ENCODE measurements at places on chromosomes 5 and 9.

DNA sequence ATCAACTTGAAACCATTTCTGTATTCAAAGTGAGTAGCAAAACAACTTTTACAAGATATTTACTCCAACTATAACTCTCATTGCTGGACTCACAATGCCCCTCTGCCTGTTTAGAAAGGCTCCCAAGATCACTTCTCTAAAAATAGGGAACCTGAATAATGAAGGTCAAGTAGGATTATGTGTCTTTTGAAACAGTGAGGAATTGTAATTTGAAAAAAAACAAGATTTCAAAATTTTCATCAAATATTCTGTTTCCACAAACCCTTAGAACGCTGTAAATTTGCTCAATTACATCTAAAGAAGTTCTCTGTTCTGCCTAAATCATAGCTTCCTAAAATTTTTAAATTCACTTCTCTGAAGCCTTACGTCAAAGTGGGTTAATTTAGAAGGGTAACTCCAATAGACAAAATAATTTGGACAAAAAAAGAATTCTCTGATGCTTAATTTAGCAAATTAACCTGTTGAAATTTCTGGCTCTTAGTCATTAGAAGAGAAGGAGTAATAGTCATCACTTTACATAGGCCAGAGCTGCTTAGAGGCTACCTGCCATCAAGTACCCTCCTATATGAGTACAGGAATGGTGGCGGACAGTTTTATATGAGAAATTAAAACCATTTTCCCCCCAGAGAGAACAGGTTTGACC lies 4.0 kb downstream of the ELL2 start:
- DNase-seq = no peak

GRCh38 chr5:130102960-130103359 lies 198.7 kb downstream of the CHSY3 start:
- no peak for DNase-seq

GRCh38 chr9:92749071-92749933 lies 15.3 kb downstream of the BICD2 start:
- DNase-seq = no peak

- no peak for DNase-seq
These were observed 1026.3 kb downstream of the TAF11L14 start for GRCh38 chr5:18660511-18660910.

DNA sequence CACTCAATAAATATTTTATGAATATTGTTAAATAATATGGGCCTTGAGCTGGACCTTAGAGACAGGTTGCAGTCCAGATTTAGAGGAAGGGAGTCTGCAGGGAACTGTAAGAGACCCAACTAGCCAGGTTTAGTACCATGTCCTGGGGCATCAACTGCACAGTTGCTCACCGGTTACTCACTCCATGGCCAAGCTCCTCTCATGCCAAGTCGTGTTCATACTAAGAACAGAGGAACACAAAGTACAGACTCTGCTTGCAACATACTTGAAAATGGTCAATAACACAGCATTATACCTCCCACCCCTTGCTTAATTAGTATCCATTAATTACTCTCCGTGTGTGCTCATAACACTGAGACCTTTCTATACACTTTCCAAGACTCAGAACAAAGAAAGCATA lies 317.6 kb upstream of the PIK3R1 start:
- DNase-seq = no peak

DNA sequence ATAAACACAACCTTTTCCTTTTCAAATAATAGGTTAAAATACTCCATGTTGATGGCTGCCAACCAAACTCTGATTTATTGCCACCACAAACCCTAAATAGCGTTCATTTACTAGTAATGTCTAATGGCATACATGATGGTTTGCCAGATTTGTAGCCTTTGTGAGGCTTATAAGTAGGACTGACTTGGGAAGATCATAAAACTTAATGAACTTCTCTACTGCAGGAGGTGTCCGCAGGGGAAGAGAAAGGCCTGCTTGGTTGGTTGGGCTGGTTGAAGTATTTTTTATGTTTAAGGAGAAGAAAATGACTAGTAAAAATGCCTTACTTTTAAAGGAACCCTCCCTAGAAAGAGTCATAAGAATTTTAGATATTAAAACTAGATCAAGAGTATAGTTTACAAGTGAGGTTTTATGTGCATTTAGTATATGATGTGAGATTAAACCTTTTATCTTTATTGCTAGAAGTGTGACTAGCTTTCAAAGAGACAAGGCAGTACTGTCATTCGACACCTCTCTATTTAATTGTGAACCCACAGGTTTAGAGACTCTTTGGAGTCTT lies 5.0 kb downstream of the PBX3 start:
- no peak for DNase-seq

DNA sequence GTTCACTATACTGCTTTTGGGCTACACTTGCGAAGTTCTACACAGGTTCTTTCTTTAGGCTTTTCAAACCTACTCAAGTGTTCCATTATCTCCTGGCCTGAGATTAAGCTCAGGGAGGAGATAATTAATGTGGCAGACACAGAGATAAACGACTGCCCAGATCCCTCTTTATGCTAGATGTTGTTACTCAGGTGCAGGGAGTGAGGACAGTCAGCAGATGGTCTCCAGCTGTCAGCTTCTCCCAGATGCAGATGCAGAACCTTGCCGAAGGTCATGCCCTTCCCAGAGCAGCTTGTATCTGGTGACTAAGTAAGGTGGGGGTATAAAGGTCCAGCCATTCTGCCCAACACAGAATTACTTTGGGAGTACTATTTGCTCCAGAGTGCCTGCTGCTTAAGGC lies 166.2 kb downstream of the ZNF462 start:
- no peak for DNase-seq

- DNase-seq = no peak
These were observed 6.3 kb downstream of the GPR21 start for GRCh38 chr9:123039617-123040219.

DNA sequence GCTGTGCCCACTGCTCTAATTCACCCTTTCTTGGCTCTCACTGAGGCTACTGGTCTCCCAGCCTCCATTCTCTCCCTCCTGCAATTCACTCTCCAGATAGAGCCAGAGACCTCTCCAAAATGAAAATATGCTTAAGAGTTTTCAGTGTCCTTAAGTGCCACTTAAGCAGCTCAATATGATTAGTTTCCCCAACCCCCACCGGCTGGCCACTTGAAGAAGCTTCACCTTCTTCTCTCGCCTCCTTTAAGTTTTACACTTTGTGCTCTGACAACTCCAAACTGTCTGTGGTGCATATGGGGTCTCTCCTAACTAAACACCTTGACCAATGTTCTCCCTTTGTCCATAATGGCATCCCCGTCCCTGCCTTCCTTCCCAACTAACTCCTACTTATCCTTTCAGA lies 53.4 kb downstream of the CDK5RAP2 start:
- no peak for DNase-seq

DNA sequence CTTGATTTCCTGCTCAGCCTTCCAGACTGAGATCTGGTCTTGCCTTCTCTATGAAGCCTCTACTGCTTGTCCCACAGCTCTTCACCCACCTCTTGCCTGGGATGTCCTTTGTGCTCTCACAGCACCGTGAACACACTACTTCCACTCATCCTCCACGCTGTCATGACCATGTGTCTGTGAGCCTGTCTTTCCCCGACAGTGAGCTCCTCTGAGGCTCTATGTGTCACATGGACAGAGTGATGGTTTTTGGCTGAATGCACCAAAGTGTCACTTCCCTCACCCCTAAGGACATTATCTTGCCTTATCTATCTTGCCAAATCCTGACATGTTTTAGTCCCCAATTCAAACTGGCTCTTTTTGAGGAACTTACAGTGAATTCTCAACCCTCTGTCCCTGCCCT lies 11.3 kb downstream of the PHYKPL start:
- DNase-seq = no peak

DNA sequence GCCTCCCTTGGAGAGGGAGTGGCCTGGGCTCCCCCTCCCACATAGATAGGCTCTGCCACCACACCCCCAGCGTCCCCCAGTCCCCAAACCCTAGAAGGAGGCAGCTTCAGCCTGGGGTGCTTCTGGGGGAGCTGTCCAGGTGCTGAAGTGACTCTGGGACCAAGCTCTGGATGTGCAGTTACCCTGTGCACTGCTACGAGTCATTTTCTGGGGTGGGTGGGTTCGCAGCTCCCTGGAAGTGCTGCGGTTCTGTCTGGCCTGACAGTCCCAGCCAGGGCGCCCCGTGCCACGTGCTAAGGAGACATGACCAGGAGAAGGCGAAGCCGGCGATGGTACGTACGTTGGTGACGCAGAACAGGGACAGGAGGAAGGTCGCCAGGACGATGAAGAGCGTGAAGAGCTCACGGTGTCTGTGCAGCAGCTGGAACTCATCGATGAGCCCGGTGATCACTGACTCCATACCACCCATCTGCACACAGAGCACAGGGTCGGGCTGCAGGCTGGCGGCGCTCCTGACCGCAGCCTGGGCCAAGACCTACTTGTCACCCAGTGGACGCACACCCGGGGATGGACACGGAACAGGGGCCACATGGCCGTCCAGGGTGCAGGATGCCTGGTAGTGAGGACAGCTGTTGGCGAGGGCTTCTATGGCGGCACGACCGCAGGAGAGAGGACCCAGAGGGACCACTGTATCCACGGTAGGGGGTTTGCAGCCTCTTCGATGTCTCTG lies 35.7 kb downstream of the SLC6A3 start:
- no peak for DNase-seq

DNA sequence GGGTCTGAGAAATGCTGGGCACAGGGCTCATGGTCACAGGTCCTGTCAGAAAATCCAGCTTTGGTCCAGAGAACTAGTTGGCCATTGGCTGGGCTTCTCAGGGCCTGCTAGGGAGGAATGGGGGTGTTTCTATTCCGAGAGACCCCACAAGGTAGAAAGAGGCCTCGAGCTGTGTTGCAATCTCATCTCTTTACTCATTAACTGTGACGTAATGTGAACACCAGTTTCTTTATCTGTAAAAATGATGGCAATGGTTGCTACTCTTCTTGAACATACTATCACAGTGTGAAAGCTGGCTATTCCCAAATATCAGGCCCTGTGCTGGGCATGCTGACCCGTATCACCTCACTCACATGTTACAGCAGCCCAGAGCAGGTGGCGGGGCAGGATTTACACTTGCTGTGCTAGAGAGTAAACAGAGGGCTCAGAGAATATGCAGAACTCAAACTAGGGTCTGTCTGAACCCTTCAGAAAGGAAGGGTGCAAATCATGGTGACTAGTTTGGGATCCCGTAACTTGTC lies 35.7 kb upstream of the SLC25A51 start:
- DNase-seq = no peak

DNA sequence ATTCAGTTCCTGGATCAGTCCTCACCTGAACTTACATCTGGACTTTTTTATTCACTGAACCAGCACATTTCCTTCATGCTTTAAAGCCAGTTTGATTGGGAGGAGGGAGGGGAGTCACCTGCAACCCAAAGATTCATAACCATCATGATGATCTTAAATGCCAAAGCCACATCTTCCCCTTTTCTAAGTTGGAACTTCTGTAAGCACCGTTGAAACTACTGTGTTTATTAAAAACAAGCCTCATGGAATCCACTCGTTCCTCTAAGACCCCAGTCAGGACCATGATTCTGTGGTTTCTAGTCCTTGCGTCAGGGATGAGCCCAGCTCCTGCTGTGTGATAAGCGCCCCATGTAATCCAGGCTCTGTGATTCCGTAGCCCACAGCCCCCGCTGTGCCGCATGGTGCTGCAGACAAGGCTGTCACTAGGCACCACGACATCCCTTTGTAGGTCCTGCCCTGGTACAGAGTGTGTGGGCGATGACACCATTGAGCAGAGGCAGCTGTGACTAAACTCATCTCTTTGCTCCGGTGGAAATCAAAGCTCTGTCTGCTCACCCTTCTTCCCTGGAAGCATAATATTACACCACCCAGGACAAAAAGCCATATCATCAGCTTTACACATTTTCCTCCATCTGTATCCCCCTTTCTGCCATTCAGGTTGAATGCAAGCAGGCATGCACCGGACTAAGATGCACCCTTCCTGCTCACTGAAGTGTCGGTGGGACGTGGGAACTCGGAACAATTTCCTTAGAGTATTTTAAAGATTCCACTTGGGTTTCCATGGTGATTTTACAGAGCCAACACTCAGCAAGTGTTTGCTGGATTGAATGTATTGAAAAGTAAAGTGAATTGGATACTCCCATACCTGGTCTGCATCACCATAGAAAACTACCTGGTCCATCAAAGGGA lies 132.0 kb upstream of the FSTL4 start:
- DNase-seq = no peak

DNA sequence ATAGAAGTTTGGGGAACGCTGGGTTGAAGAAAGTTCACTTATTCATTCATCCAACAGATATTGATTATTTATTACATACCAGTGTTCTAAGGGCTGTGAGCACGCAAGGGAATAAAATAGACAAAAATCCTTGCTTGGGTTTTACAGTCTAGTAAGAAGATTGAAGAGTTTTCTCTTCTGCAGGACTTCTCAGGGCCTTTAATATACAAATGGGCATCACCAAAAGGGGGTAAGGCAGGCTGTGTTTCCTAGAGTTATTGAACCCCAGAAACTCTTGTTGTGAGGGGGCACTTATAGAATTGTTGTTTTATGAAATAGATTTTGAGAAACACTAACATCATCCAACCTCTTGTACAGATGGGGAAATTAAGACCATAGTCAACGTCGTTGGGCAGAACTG lies 198.5 kb upstream of the ZNF618 start:
- DNase-seq = no peak
